Stimulated activated CD4-positive, alpha-beta T cell treated with anti-CD3 and anti-CD28 coated beads, Interleukin-4, amount 100 ng/mL, for 24 hours (primary cell): ENCODE measurements at places on chromosomes 12 and 14.

DNA sequence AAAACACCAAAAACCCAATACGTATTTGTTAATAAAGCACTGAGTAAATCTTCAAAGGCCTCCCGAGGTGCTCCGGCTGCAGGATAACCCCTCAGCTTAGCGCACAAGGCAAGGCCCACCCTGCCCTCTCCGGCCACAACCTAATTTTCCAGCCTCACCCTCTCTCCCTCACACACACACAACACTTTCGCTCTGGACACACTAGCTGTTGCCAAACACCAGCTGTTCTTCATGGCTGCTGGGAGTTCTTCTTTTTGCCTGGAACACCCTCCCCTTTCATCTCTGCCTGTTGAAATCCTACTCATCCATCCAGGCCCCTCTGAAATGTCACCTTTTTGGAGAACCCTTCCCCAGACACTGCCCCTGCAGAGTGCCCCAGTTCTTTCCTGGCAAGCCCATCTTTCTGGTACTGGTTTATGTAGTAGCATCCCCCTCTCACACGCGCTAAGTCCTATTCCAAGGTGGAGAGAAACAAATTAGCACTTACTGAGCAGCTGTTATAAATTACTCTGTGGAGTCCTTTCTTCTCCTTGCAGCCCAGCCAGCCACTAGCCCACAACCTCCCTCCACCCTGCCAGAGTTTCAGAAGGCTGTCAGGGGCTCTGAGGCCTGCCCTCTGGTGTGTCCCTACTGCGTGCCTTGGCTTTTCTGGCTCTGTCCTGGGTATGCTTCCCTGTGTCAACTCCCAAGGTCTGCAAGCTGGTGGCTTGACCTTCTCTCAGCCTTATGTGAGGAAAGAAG lies 805 bp upstream of the CRACR2A start:
- DNase-seq, result peak; percentile 10

GRCh38 chr12:114193474-114193873 lies 212.5 kb downstream of the TBX5 start:
- no peak for DNase-seq

DNA sequence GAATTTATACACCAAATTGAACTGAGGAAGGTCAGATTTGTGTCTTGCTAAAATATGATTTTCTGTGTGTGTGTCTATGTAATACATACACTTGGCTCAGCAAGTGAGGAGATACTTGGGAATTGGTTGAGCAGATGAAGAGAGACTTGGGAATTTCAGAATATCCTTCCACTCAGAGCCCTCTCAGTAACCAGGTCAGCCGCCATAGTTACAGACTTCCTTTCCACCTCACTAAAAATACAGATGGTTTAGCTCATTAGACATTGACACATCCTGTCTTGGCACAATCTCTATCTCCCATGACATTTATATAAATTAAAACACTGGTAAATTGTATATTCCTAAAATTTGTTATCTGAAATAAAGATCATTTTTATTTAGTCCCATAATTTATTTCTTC lies 15.9 kb downstream of the PIK3C2G start:
- DNase-seq, result no peak

DNA sequence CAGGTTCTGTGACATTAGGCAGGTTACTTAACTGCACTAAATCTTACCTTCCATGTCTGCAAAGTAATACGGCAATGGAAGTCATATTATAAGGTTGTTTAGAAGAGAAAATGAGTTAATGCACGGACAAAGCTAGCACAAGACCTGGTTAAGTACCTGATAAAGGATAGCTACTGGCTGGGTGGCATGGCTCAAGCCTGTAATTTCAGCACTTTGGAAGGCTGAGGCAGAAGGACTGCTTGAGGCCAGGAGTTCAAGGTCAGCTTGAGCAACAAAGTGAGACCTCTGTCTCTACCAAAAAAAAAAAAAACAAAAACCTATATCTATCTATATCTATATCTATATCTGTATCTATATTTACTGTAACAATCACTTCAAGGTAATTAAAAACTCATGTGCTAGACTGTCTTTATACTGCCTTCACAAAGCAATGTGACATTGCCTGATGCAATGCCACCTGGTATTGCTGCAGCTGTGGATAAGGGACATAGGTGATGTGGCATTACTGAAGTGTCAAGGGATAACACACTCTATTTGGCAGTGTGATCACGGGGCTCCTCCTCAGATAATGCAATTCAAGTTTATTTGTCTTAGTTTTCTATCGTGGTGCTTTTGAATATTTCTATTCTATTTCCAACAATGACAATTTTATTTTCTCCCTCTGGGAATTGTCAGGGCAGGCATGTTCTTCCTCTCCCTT lies 107.1 kb downstream of the PAX9 start:
- DNase-seq, result no peak

- DNase-seq, result no peak
Observed at GRCh38 chr12:51171884-51172514, 936 bp downstream of the TFCP2 start.

DNA sequence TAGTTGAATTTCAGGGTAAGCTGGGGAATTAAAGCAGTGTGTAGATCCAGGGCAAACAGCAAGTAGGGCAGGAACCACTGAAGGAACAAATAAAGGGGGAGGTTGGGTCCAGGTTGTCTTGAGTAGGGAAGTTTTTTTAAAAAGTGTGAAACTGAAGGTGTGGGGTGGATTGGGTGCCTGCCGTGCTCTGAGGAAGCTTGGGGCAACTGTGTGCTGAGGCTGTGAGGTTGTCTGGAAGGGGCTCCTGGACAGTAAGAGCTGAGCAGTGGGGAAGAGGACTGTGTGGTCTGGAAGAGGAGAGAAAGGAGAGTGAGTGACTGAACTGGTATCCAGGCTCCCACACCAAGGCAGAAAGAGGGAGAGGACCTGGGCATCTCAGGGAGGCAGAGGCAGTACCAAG lies 10.9 kb upstream of the GPR162 start:
- DNase-seq, result no peak

DNA sequence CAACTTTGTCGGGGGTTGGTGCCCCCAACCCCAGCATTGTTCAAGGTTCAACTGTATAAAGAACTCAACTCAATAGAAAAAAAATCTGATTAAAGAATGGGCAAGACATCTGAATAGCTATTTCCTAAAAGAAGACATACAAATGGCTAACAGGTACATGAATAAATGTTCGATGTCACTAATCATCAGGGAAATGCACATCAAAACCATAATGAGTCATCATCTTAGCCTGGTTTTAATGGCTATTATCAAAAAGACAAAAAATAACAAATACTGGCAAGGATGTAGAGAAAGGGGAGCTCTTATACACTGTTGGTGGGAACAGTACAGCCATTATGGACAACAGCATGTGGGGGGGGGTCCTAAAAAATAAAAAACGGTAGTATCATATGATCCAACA lies 28.7 kb downstream of the NPAS3 start:
- no peak for DNase-seq

GRCh38 chr14:94942601-94943000 lies 172.7 kb upstream of the GSC start:
- no peak for DNase-seq

GRCh38 chr14:89117012-89117411 lies 292.6 kb downstream of the TTC8 start:
- DNase-seq, result no peak

- no peak for DNase-seq
Observed at GRCh38 chr12:2912216-2912575, 21.5 kb downstream of the TULP3 start.

DNA sequence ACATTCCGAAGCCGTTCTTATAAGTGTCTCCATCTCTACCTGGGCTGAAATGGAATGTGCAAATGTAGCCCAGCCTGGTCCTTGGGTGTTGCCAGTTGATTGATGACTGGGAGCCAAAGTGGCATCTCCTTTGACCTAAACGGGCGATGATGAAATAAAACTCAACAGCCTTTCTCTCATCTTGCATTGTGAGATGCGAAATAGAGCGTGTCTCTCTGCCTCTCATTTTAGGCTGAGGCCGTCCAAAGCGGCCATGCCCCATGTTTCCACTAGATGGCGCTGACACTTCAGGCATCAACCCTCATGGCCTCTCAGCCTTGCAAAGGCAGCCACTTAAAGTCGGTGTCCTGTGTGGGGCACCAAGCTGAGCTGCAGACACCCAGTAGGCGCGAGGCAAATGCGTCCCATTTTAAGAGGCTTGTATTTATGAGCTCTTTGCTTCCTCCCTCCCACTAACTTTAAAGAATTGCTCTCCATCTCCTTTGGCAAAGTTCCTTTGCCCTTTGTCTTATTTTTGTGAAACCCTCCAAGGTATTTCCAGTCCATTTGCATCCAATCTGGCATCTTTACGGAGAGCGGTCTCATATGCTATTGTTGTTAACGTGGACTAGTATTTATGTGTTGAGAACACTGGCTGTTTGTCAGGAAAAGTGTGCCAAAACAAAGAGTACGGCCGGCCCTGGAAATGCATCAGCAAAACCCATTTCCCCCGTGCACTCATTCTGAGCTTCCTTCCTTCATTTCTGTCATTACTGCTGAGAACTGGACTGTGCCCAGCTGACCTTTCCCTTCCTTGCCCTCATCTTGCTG lies 25.0 kb downstream of the GPRC5A start:
- peak; percentile 86 for DNase-seq

DNA sequence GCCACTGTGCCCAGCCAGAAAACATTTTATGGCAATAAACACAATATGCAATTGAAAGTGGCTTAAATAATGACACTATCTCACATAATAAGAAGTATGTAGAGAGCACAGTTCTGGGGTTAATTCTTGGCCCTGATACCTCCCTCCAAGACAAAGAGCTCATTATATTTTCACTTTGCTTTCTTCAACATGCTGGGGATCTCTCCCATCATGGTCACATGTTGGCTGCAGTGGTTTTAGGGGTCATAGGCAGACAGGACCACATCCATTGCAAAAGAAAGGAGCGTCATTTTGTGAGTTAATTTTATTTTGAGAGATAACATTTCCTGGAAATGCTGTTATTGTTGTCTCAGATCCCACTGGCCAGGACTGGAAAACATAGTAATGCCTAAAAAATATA lies 8.3 kb upstream of the SLC38A2 start:
- no peak for DNase-seq

GRCh38 chr12:108850854-108851573 lies 6.4 kb downstream of the SSH1 start:
- DNase-seq, result no peak

GRCh38 chr12:54683398-54683797 lies 35.2 kb upstream of the DCD start:
- no peak for DNase-seq

GRCh38 chr12:67086116-67086515 lies 183.0 kb upstream of the CAND1 start:
- no peak for DNase-seq

DNA sequence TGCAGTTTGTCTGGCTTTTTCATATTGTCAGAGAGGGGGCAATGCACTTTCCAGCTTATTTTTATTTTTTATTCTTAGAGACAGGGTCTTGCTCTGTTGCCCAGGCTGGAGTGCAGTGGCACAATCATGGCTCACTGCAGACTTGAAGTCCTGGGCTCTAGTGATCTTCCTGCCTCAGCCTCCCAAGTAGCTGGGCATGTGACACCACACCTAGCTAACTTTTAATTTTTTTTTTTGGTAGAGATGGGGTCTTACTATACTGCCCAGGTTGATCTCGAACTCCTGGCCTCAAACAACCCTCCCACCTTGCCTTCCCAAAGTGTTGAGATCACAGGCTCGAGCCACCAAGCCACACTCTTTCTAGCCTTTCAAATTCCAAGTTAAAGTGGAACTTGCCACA lies 3.9 kb upstream of the A2ML1 start:
- DNase-seq, result no peak

DNA sequence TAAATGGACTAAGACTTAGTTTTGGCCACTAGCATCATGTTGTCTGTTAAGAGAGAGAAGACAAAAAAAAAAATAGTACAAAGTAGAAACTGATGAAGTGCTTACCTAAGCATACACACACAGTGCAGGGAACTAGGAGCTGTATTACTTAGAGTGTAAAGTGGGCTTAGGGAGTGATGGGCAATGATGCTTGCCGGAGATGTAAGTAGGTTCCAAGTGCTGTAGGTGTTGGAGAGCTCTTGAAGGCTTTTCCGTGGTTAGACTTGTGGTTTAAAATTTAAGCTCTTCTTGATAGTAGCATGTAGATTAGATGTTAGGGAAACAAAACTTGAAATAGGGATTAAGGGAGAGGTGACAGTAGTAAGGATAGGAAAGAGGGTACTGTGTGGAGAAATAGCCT lies 34.7 kb downstream of the MIA2 start:
- DNase-seq, result no peak

- no peak for DNase-seq
Observed at GRCh38 chr12:108414021-108414420, 74.9 kb upstream of the CMKLR1 start.

DNA sequence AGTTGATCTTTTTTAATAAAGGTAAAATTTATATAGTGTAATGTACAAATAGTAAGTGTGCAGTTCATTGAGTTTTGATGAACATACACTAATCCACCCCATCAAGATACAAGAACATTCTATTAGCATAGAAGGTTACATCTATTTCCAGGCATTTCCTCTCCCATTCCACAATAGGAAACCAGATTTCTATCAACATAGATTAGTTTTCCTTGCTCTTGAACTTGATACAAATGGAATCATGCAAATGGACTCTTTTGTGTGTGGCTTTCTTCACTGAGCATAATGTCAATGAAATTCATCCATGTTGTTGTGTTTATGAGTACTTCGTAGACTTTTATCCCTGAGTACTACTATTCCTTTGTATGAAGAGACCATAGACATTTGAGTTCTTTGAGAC lies 10.8 kb downstream of the STYX start:
- no peak for DNase-seq

DNA sequence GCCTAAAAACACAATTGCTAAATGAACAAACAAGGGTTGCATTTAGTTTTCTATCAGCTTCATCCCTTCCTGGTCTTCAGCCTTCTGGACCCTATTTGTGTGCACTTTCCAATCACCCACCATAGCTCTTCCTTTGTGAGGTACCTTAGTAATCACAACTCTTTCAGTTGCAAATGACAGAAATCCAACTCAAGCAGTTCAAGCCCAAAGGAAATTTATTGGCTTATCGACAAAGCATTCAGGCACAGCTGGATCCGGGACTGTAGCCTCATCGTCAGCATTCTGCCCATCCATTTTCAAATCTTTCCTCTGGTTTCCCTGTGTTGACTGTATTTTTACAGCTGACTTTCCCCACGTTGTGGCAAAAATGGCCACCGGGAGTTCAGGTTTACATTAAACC lies 148.6 kb upstream of the VASH1 start:
- no peak for DNase-seq

- no peak for DNase-seq
Observed at GRCh38 chr14:85142982-85143381, 387.0 kb upstream of the FLRT2 start.

DNA sequence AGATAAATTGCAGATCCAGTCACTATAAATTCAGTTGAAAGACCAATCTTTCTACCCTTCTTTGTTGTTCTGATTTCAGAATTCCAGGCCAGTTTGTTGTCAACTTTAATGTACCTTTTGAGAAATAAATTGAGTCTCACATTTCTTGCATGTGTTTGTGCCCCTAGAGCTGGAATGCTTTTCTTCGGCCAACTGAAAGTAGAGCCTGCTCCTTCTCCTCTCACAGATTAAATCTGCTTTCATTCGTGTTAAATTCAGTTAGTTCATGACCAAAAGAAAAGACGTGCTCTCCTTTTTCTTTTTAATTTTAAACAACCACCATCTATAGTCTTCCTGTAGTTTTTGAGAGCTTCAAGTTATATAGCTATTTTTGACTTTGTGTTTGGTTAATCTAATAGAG lies 22.9 kb downstream of the SOCS2 start:
- DNase-seq, result no peak

GRCh38 chr12:27340971-27341370 lies 8.3 kb downstream of the BMAL2 start:
- DNase-seq, result no peak
